Retinal pigment epithelial cell (primary cell): ENCODE measurements at places on chromosomes 1 and 21.

- DNase-seq = no peak
Measured at GRCh38 chr1:233491953-233492620, 121.8 kb upstream of the KCNK1 start.

DNA sequence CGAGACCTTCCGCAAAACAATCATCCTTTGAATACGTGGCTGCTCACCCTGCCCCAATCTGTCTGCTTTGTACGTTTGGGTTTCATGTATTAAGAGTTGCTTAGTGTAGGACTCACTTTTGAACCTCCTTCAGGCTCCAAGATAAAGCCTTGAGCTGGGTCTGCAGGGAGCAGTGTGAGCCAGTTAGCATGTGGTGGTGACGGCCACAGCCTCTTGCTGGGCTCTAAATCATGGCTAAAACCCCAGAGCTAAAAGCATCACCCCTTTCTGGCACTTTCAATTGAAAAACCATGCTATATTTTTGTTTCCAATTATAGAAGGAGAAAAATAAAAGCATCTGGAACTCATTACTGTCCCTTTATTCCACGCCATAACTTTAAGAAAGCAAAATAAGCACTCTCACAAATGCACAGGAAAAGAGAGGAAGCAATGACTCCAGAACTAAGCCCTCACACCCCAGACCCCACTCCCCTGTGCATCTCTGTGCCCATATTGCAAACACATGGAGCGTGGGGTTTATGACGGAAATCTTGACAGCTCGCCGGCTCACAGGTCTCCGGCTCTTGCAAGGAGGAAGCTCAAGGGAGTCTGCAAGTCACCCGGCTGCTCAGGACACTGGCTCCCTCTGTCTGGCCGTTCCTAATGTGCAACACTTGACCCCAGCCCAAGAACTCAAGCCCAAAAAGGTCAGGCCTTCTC lies 135.5 kb downstream of the MIS18A start:
- no peak for DNase-seq

GRCh38 chr1:235502601-235503402 lies 1.4 kb downstream of the B3GALNT2 start:
- DNase-seq = no peak

DNA sequence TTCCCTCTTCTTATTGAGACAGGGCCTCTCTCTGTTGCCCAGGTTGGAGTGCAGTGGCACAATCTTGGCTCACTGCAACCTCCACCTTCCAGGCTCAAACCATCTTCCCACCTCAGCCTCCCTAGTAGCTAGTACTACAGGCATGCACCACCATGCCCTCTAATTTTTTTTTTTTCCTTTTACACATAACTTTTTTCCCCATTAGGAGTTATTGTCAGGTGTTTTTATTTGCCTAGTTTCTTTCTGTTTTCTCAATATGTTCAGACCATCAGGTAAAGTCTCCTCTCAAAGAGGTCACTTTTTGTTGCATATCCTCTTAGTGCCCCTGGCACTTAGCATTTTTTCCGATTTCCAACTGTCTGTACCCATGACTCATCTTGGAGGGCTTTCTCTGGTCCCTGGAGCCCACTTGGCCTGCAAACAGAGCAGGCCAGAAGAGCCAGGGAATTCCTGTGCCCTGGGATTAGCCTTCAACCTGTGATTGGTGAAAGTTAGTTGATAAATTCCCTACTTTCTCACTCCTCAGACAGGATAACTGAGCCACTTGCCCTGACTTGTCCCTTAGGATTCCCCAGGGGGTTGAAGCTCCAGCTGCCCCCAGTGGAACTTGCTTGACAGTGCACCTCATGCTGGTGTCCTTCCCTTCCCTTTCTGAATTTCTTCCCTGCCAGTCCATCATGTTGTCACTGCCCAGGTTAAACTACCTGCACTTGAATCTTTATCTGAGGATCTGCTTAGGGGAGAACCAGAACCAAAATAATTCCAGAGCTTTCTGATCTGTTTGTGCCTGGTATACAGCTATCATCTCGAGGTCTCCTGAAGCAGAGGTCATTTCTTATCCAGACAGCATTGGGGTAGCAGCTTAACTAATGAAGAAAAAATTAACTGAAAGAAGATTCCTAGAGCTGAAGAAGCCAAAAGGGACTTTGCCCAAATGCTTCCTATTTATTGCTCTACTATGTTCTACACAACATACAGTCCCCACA lies 2.4 kb downstream of the NTPCR start:
- DNase-seq = no peak

GRCh38 chr1:154352581-154353459 lies 27.5 kb downstream of the ATP8B2 start:
- no peak for DNase-seq
